ENCODE measurements at places on chromosomes 4 and X.

- no peak for DNase-seq
These were observed 26.2 kb upstream of the ARHGEF6 start for GRCh38 chrX:136806891-136807410.

DNA sequence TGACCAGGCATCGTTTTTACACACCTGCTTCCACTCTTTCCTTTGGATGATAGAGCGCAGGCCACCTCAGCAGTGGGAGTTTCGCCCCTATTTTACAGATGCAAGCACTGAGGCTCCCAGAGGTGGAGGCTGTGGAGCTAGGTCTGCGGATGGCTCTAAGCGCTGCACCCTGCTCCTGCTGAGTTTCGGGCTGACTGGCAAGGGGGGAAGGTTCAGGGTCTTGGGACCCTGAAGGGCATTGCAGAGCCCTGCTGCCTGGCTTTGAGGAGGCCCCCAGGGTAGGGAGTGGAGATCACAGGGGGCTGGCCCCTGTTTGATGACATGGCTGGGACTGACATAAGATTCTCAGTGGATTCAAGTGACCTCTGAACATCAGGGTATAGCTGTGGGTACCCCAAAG lies 62.8 kb upstream of the NKX1-1 start:
- no peak for DNase-seq

DNA sequence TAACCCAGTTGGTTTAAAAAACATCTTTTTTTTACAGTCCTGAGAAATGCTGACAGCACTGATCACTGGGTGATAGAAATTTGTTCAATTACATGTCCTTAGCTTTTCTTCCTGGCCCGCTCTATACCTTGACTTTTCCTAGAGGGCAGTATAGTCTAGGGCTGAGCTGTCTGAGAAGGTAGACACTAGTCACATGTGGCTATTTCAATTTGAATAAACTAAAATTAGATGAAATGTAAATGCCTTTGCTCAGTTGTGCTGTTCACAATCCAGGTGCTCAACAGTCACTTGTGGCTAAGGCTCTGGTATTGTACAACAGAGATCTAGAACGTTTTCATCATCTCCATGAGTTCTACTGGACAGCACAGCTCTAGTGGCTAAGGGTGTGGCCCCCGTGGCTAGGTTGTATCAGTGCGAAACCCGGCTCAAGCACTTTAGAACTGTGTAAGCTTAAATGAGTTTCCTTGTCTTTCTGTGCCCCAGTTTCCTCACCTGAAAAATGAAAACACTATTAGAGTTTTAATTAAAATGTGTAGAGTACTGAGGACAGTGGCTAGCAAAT lies 111.6 kb upstream of the WDR17 start:
- no peak for DNase-seq

DNA sequence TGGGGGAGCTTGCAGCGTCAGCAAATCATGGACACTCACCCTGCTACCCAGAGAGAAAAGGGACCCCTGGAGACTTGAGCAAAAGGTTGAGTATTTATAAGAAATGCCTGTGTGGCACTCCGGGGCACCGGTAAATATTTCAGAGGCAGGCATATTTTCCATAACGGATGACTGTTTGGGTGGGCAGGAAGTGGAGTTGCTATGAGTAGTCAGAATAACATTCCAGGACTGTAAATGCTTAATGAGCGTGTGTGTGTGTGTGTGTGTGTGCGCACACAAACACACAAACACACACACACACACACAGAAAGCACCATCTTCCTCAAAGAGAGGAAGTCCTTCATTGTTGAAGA lies 74.6 kb downstream of the MXRA5 start:
- peak; percentile 33 for DNase-seq

DNA sequence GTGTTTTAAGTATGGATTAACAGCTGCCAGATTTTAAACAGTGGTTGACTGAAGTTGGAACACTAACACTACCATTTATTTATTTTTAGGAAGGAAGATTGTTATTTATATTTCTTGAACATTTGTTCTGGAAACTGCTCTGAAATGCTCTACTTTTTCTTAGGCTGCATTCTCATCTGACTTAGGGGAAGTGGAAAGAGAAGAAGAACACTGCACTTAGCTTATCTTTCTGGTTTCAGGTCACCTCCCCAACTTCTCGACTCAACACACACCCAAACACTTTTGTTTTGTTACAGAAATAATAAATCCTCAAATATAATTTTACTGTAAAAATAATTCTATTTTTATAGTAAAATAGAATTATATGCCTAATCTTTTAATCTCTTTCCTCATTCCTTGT lies 18.6 kb downstream of the BLTP1 start:
- DNase-seq: no peak

DNA sequence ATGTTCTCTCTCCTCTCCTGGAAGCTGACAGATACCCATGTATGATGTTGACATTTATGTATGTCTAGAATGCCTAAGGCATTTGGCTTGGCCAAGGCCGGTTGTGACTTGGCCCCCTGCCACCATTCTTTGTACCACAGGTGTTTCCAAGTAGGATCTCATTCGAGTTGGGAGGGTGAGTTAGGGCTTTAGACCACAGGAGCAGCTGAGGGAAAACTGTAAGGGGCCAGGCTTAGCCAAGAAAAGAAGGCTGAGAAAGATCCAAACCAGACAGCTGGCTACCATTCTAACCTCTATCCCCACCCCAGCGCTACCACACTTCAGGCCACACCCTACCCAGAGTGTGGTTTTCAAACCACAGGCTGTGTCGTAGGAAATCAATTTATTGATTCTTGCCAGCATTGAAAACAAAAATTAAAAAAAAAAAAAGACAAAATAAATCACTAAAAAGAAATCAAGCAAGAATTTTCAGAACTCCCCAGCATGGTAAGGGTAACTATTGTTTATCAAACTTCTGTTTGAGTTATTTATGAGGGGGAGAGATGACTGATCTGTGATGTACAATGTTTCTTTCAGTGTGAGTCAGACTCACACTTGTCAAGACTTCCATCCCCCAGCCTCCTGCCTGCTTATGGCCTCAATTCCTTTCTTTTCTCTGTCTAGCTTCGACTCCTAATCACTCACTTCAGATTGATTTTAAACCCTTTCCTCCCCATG lies 9.9 kb downstream of the TMSB4X start:
- DNase-seq: peak; percentile 72

- no peak for DNase-seq
These were observed 38.9 kb downstream of the GATB start for GRCh38 chr4:151721916-151722315.

- no peak for DNase-seq
These were observed 60.3 kb downstream of the BEND2 start for GRCh38 chrX:18160369-18160768.

DNA sequence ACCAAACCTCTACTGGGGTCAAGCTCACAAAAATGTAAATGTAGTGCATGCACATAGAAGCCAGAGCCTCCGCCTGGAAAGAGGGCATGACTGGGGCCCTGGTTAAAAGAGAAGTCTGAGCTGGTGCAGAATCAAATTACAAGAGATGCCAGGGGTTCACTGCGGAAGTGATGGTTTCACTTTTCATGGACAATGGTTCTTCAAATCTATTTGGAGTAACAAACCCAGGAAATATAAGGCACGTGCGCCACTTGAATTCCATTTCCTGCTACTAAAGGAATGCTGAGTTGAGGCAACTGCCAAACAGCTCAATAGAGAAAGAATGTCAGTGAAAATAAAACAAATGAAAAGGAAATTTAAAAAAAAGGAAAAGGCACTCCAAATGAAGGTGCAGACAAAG lies 79.8 kb downstream of the FUNDC1 start:
- DNase-seq: no peak

- no peak for DNase-seq
These were observed 53.6 kb upstream of the HPSE start for GRCh38 chr4:83388313-83388676.

GRCh38 chrX:130778773-130779172 lies 124.2 kb downstream of the ENOX2 start:
- no peak for DNase-seq

GRCh38 chrX:147550217-147550616 lies 361.5 kb upstream of the FMR1 start:
- DNase-seq: no peak

GRCh38 chr4:7932287-7932686 lies 7.4 kb downstream of the AFAP1 start:
- no peak for DNase-seq

- DNase-seq: peak; percentile 55
These were observed 586.1 kb downstream of the FSTL5 start for GRCh38 chr4:161577579-161578301.

DNA sequence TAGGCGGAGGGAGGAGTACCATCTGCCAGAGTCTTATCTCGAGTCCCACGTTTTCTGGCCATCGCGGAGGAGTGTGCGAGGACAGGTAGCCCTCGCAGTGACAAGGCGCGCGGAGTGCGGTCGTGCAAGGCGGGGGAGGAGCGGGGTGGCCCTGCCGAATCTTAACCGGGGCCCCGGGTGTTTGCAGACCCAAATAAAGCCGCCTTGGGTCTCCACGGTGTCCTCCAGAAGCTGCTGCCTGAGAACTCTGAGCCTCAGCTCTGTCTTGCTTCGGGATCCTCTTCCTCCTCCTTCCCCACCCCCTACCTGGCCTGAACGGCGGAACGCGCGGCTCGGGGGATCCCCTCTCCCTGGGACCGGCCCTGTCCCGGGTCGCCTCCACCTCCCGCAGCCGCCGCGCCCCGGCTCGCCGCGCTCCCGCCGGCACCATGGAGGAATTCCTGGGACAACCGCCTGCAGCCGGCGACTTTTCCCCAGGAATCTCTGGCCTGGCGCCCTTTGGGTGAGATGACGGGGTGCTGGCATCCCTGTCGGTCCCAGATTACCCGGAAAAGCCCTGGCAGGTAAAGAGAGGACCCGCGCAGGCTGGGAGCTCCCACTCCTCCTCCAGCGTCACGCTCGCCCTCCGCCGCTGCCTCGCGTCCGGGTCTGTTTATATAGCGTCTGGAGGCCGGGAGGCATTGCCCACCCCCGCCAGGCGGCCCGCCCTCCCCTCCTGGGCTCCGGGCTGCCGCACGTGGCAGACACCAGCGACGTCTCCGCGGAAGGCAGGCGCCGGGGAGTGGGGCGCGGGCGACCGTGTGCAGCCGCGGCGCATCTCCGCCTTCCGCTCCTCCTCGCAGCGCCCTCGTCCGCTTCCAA lies at the start of gene GALNTL6:
Gene GALNTL6, plus strand, starts transcription at position 740 of the 861 bp plus-strand sequence.
- no peak for DNase-seq

DNA sequence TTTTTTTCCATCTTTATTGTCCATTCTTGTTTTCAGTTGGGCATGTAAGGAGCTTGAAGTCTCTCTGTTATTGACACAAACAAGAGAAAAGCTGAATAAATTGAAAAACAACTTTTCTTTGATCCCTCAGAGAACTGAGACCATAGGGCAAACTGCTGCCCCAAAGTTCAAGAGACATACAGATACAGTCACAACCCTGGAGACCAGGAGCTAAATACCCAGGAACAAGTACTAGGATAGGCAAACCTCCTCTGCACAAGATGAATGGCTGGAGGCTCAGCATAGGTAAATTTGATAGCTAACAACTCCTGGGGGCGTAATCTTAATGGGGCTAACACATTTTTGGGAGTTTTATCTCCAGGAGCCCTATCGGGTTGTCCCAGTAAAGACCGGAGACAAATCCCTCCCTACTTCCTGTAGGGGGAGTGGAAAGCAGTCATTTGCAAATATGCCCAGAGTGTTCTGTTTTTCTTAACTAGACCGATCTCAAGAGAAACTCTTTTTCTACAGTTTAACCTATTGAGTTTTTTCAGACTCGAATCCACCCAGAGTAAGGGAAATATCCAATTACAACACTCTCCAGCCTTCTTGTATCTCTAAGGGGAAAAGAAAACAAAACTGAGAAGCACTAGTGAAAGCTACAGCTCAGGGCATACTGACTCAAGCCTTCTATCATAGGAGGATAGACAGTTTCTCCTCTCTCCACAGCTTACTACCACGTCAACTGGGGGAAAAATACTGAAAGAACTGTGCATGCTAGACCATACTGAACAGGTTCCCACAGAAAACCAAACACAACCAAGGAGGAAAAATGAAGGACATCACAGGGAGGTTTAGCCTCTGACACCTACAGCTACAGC lies 23.1 kb downstream of the MAGEA8 start:
- DNase-seq: no peak

DNA sequence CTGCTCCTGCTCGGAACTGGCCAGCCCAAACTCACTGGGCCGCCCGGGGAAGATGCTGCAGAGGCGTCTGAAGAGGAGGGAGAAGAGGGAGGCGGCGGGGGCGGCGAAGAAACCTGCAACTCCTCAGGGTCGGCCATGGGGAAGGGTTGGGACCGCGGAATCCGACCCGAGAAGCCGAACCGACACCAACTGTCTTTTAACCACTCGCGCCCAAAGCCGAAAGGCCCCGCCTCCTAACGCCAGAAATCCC lies at the start of gene C4orf46:
Gene C4orf46, minus strand, starts transcription at position 223 of the 250 bp plus-strand sequence. Its CDS starts 86 bp downstream, at position 137.
- DNase-seq: no peak

DNA sequence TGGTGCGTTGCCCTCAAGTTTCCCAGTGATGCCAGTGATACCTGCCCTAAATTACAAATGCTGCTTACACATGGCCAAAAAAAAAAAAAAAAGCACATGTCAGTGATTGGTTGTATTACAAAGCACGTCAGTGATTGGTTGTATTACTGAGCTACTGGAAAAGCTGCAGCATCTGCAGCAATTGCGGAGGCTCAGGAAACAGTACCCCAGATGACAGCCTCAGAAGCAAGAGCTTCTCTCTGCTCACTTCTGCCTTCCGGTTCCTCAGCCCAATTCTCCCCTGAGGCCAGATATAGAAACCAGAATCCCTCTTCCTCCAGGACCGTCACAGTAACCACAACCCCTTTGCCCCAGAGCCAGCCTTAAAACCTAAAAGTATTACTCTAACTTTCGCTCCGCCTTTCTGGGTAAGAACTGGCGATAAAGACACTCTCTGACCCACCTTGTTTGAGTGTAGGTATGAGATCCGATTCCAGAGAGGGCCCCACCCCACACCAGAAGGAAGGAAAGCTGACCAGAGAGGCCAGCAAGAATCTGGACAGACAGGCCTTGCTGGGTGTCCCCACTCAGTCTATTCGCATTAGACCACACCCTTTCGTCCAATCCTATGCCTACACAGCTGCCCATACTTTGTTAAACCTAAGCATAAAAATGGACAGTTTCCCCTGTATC lies 85.0 kb upstream of the SORBS2 start:
- no peak for DNase-seq

DNA sequence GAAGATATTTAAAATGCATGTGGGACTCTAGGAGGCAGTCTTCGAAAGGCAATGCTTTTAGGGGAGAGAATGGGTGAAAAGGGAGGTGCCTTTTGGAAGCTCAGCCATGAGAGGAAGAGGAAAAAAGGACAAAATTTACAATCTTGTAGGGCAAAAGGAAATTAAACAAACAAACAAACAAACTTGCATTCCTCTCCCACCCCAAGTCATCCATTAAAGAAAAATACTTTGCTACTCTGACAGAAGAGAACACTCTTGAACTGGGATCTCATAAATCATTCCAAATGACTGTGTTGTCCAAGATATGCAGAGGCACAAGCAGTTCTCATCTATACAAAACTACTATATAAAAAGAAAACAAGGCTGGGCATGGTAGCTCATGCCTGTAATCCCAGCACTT lies 46.7 kb downstream of the HELQ start:
- DNase-seq: no peak

DNA sequence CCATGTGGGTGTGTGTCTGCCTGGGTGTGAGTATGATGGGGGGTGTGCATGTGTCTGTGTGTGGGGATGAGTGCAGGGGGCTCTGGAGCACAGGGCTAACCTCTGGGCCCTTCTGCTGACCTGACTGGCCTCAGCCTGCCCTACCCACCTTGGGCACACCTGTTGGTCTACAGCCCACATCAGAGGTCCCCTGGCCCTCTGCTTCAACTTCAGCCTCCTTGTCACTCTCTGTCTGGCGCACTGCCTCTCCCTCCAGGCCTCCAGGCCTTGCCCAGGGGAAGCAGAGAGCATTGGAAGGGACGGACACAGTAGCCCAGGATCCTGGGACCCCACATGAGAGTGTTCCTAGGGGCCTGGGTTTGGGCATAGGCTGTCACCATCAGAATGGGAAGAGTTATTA lies 115.4 kb downstream of the EFNB1 start:
- DNase-seq: no peak

- DNase-seq: peak; percentile 19
These were observed 33.3 kb upstream of the ETNPPL start for GRCh38 chr4:108796173-108796572.

Measured in pulmonary artery endothelial cell (primary cell).